ENCODE measurements at places on chromosomes 3 and 15.

DNA sequence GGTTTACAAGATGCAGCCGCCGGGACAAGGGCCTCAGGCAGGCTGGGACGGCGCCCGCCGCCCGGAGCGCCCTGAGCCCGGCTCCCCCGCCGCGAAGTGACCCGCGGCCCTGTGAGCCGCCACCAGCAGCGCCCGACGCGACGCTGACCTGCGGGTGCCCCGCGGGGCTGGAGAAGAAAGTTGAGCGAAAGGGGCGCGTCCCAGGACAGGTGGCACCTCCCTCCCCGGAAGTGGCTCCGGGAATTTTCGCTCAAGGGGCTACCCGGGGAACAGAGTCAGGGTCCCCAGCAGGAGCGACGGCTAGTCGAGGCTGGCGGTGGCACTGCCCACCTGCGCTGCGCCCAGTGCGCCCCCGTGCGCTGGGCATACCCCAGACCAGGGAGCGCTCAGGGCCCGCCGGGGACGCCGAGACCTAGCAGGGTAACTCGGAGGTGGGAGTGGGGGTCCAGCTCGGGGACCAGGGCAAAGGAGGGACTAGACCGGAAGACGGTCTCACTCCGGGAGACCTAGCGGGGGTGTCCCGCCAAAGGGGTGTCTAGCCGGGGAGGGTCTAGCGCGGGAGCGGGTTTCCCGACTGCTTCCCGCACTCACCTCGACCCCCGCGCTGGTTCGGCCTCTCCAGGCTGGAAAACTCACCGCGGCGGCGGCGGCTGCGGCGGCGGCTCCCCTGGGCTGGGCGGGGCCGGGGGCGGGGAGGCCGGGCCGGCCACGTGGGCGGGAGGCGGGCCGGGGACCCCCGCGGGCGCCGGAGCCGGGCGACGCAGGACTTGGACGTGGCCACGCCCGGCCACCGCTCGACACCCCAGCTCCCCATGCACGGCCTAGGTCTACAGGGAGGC is 18.4 kb downstream of the SPATA12 start:
- no peak for DNase-seq

GRCh38 chr3:102410616-102411015 is 24.2 kb upstream of the ZPLD1 start:
- no peak for DNase-seq

GRCh38 chr3:93994056-93994455 is 14.1 kb downstream of the ARL13B start:
- DNase-seq: no peak

DNA sequence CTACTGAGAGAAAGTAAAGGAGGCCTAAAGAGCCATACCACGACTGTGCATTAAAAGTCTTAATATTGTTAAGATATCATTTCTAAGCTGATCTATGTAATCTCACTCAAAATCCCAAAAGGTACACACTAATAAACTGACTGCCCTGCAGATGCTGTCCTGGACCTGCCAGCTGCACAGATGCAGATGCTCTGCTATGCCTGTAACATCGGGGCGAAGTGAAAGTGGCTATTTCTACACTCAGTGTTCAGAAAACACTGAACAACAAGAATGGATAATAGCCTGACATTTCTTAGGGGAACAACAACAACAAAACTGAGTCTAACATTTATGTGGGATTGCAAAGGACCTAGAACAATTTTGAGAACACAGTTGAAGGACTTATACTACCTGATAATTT is 31.9 kb downstream of the RAD18 start:
- no peak for DNase-seq

DNA sequence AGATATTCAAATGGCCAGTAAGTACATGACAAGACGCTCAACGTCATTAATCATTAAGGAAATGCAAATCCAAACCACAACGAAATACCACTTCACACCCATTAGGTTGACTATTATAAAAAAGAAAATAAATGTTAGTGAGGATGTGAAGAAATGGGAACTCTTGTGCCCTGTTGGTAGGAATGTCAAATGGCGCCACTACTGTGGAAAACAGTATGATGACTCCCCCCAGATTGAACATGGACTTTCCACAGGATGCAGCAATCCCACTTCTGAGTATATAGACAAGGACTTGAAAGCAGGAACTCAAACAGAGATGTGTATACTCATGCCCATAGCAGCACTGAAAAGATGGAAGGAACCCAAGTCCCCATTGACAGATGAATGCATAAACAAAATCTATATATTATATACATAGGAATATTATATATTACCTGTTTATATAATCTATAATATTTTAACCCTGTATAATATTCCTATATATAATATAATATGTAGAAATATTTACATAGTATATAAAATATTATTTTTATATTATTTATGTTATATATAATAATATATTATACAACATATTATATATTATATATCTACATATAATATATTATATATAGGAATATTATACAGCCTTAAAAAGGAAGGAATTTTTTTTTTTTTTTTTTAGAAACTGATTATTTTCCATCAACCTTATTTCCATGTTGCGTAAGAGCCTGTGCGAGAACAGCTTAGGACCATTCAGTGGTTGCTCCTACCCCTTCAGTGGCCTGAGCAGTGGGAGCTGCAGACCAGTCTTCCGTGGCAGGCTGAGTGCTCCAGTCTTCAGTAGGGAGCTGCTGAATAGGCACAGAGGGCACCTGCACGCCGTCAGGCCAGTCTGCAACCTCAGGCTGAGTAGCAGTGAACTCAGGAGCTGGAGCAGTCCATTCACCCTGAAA is 17.6 kb upstream of the PIGZ start:
- no peak for DNase-seq

DNA sequence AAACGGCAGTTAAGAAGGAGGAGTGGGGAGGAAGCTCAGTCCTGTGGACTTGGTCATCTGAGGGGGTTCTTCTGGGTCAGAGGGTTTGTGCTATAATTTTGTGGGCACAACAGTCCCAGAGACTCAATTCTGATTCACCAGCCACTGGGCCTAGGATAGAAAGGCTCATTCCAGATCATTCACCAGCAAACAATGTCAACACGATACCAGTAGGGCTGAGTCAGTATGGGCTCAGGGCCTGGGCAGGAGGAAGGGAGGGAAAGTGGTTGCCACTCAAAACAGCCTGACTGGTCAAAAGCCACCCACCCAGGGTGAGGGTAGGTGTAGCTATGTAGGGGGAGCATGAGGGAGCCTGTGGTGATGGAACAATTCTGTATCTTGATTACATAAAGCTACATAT is 86.9 kb upstream of the MEX3B start:
- DNase-seq: peak; percentile 82

GRCh38 chr15:31155151-31155550 is 53.6 kb upstream of the TRPM1 start:
- DNase-seq: no peak

DNA sequence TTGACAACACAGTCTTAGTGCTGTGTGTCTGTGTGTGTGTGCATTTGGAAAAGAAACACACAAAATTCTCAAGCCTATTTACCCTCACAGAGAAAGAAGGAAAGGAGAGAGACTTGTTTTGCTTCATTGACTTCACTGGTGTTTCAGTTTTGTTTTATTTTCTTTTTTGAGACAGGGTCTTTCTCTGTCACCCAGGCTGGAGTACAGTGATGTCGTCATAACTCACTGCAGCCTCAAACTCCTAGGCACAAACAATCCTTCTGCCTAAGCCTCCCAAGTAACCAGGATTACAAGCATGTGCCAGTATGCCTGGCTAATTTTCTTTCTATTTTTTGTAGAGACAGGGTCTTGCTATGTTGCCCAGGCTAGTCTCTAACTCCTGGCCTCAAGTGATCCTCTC is 636.9 kb downstream of the TAFA4 start:
- DNase-seq: no peak

DNA sequence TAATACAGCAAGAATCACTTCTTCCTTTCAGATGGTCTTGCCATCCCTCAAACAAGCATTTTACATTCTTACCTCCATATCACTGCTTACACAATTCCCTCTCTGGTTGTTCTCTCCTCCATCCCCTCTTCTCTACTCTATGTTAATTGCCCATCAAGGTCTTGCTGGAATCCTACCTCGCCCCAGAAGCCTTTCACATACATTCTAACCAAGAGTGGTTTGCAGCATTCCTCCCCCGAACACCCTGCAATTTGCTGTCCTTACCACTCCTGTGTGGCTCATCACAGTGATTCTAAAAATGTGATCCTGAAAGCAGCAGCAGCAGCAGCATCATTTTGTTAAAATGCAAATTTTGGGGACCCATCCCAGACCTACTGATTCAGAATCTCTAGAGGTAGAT is 30.6 kb downstream of the TNIK start:
- DNase-seq: no peak

DNA sequence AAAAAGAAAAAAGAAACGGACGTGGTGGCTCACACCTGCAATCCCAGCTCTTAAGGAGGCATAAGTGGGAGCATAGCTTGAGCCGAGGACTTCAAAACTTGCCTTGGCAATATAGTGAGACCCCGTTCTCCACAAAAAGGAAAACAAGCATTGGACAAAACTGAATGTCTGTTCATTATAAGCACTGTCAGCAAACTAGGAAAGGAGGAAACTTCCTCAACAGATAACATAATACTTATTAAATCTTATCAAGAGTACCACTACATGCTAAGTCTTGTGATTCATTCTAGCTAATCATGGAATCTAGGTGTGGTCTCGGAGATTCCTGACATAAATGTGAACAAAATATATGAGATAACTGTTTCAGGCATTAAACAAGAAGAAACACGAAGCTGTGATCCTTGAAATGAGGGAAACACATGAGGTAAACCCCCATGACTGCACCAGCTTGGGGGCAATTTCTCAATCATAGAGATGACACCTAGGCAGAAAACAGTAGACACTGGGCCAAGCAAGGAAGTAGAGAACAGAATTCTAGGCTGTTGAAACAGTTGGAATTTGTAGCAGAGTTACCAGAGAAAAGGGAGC is 33.3 kb downstream of the TRPM7 start:
- no peak for DNase-seq

DNA sequence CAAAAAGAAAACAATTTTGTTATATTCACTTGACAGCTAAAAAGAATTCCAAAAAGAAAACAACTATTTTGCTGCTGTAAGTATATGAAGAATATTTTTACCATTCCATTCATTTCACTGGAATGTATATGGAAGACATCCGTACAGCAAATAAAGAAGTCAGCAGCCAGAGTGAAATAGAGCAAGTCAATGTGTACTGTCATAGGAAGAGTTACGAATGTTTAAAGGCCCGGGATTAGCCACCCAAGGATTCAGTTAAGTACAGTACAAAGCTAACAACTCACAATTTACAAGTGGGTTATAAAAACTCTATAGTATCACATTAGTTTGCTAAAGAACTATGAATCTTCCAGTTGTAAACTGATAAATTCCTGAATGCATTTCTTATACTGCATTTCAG is 14.4 kb upstream of the XXYLT1 start:
- DNase-seq: no peak

- no peak for DNase-seq
These were observed 13.4 kb upstream of the LEKR1 start for GRCh38 chr3:156812521-156813335.

GRCh38 chr3:28150465-28151206 is 90.8 kb upstream of the CMC1 start:
- no peak for DNase-seq

DNA sequence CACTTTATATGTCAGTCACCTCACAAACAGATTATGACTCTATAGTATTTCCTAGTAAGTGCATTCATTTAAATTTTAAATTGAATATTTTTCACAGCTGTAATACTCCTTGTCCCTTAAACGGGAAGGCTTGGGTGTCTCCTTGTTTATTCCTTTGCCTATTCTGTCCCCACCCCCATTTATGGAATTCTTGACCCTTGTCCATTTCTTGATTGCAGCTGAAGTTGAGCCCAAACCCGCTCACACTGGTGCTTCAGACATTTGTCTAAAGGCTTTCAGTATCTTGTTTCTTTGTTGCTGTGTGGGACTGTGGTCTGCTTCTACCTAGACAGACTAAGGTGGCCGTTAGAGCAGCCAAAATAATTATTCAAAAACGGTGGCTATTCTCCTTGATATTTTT is 449.7 kb downstream of the FOXP1 start:
- no peak for DNase-seq

- no peak for DNase-seq
These were observed 18.1 kb downstream of the BBX start for GRCh38 chr3:107540857-107541256.

DNA sequence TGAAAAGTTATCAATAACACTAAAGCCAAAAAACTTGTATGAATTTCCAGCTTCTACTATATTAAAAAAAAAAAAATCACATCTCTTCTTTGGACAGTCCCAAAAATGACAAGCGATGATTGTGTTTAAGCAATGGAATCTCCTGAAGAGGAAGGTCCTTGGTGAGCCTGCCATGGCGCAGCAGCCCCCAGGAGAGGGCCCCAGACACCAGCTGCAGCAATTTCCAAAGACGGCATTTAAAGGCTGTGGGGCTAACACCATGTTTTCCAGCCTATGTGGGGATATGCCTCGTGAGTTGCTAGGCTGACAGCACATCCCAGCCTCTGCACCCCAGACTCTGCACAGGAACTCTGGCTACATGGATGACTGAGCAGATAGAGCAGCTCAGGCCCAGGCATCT is 14.7 kb downstream of the SKIC8 start:
- no peak for DNase-seq

DNA sequence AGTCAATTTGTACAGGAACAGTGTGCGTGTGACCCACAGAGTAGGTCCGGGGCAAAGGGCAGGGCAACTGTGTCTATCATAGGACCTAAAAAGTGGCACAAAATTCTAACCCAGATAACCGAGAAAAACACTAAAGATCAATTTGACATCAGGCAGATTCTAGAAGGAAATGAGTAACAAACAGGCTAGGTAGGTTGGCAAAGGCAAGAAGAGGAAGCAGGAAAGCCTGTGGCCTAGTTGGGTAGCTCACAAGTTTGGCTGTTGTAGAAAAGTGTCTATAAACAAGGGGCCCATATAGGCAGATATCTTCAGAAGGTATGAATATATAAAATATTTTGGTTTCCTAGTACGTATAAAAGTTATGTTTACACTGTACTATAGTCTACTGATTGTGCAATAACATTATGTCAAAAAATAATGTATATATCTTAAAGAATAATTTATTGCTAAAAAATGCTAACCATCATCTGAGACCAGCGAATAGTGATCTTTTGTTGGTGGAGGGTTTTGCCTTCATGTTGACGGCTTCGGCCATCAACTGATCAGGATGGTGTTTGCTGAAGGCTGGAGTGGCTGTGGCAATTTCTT is 13.3 kb upstream of the OR5K1 start:
- DNase-seq: no peak
